ENCODE measurements at places on chromosomes 16 and 17.

- no peak for DNase-seq
These were observed 197.6 kb upstream of the XYLT1 start for GRCh38 chr16:17668386-17668785.

DNA sequence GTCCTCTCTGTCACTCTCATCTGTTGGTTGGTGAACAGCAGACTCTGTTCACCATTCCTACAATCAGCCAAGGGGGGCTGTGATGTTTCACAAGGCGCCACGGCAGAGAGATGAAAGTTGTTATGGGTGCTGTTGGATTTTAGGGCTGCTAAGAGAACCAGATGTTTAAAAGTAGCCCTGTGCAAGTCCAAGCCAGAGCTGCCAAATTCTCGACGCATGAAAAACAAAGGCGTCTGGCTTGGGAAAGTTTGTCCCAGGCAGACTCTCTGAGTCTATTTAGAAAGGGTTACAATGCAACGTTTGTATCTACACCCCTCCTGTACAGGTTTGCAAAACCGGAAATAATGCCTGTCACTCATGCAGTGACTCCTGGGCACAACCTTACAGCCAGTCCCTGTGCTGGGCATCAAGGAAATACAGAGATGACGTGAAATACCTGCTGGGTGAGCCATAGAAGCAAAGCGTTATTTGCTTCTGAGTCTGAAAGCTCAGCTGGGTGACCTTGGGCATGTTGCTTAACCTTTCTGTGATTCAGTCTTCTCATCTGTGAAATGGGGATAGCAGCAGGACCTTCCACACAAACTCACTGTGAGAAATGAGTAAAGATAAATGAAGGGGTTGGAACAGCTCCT lies 74.8 kb downstream of the XYLT1 start:
- DNase-seq: no peak

GRCh38 chr17:68509141-68510057 lies 2.8 kb upstream of the PRKAR1A start:
- no peak for DNase-seq

GRCh38 chr17:18117982-18118975 lies 9.7 kb downstream of the MYO15A start:
- no peak for DNase-seq

GRCh38 chr16:51341204-51341603 lies 190.1 kb upstream of the SALL1 start:
- no peak for DNase-seq

DNA sequence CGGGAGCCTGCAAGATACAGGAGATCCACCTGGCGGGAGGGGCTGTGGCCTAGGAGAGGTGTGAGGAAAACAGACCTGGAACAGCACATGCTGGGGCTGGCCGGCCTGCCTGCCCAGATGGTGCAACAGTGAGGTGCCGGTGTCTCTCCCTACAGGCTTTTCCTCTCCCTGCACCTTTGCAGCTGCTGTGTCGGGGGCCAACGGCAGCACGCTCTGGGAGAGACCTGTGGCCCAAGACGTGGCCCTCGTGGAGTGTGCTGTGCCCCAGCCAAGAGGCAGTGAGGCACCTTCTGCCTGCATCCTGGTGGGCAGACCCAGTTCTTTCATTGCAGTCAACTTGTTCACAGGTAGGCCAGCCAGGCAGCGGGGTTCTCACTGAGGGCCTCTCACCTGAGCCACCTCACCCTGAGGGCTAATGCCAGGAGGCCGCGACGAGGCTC lies 15.9 kb downstream of the RGS11 start:
- DNase-seq: no peak

DNA sequence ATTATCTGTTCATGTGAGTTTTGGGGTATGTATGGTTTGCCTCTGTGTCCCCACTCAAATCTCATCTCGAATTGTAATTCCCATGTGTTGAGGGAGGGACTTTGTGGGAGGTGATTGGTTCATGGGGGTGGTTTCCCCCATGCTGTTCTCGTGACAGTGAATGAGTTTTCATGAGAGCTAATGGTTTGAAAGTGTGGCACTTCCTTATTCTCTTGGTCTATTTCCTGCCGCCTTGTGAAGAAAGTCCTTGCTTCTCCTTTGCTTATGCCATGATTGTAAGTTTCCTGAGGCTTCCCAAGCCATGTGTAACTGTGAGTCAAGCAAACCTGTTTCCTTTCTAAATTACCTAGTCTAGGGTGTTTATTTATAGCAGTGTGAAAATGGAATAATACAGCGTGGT lies 128.1 kb upstream of the HS3ST4 start:
- no peak for DNase-seq

- no peak for DNase-seq
These were observed 11.4 kb downstream of the CAPNS2 start for GRCh38 chr16:55577887-55578286.

DNA sequence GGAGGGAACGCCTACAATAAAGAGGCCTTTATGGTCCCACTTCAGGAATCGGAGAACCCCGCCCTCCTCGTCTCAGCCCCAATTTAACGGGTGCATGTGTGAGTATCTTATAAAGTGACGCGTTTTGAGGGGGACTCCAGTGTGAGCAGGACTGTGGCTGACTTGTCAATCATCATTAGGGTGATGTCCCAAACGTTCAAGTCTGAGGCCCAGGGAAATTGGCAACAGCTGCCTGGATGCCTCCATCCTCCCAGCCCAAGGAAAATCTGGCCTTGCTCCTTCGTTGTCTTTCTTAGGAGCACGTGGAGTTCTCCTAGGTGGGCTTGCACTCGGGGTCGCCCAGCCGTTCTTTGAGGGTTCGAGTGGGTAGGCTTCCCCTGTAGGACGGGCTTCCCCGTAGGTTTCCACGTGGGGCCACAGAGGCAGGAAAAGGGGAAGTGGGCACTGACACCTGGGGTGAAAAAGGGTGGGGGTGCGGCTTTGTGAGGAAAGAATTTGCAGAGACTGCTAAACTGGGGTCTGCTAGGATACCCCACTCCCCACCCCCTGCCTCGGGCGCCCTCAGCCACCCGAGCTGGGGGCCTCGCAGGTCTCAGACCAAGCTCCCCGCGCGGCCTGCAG lies 561 bp upstream of the HERPUD1 start:
- DNase-seq: no peak

- no peak for DNase-seq
These were observed 487.4 kb upstream of the SOX9 start for GRCh38 chr17:71633391-71633849.

GRCh38 chr17:80212511-80212910 lies 7.6 kb downstream of the SGSH start:
- no peak for DNase-seq

DNA sequence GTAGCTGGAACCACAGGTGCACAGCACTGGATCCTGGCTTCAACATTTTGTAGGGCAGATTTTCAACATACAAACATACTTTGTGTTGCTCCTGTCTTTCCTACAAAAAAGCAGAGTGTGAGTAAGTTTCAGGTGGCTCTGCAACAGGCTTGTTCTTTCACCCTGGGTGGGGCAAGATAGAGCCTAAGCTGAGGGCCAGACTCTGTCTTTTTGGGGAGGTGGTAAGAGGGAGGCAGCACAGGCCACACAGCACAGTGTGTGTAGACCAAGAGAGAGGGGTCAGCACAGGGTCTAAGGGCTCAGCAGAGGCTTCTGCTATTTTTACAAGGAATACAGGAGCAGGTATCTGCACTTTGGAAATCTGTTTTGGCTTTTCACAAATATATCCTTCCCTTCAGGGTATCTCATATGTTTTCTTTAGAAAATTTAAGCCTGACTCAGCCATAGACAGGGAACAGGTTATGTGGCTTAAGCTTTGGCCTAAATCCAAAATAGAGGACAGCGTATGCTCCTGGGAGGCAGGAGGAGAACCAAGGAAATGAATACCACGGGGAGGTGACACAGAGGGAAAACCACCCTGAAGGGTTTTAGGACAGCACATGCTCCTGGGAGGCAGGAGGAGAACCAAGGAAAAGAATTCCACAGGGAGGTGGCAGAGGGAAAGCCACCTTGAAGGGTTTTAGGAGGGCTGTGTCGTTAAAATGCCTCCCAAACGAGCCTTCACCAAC lies 21.6 kb downstream of the EMC8 start:
- no peak for DNase-seq

GRCh38 chr16:87829988-87830672 lies 39.2 kb downstream of the SLC7A5 start:
- no peak for DNase-seq

- DNase-seq: no peak
These were observed 13.7 kb upstream of the CD300E start for GRCh38 chr17:74637265-74637664.

GRCh38 chr16:54937671-54938211 lies 7.1 kb downstream of the IRX5 start:
- DNase-seq: no peak

GRCh38 chr17:36816214-36816906 lies 120.9 kb upstream of the LHX1 start:
- DNase-seq: no peak

DNA sequence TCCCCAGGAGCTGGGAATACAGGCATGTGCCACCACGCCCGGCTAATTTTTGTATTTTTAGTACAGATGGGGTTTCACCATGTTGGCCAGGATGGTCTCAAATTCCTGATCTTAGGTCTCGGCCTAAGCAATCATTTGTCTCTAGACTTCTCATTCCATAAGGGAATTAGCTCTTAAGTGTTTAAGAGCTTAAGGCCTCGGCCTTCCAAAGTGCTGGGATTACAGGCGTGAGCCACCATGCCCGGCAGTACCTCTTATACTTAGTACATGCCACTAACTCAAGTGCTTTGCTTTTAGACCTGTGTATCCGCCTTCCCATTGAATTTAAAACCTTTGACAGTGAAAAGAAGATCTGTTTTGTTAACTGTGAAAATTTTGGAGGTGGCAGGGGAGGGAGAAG lies 16.6 kb upstream of the IL21R start:
- no peak for DNase-seq

DNA sequence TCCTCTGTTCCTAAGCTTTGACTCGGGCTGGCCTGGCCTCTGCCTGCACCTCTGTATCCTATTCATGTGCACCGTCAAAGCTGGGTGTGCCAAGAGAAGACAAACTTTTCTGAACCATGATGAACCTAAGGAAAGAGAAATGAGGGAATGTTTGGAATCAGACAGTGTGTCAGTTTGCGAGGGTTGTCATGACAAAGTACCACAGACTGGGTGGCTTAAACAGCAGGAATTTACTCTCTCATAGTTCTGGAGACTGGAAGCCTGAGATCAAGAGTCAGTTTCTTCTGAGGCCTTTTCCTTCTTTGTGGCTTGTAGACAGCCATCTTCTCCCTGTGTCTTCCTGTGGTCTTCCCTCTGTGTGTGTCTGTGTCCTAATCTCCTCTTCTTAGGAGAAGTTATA lies 129.0 kb downstream of the KATNIP start:
- no peak for DNase-seq

- DNase-seq: no peak
These were observed 16.4 kb downstream of the FOXL1 start for GRCh38 chr16:86594721-86595120.

DNA sequence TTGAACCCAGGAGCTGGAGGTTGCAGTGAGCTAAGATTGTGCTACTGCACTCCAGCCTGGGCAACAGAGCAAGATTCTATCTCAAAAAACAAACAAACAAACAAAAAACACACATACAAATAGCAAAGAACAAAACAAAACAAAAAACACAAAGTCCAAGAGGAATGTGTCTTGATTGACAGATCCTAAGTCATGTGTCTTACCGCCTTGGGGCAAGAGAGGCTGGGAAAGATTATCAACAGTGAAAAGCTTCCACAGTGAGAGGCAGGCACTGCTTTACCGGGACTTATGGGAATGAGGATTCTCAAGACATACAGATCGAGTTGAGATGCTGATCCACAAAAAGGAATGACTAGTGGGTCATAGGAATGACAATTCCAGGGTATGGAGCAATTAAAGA lies 62.7 kb upstream of the GAS7 start:
- peak; percentile 50 for DNase-seq

DNA sequence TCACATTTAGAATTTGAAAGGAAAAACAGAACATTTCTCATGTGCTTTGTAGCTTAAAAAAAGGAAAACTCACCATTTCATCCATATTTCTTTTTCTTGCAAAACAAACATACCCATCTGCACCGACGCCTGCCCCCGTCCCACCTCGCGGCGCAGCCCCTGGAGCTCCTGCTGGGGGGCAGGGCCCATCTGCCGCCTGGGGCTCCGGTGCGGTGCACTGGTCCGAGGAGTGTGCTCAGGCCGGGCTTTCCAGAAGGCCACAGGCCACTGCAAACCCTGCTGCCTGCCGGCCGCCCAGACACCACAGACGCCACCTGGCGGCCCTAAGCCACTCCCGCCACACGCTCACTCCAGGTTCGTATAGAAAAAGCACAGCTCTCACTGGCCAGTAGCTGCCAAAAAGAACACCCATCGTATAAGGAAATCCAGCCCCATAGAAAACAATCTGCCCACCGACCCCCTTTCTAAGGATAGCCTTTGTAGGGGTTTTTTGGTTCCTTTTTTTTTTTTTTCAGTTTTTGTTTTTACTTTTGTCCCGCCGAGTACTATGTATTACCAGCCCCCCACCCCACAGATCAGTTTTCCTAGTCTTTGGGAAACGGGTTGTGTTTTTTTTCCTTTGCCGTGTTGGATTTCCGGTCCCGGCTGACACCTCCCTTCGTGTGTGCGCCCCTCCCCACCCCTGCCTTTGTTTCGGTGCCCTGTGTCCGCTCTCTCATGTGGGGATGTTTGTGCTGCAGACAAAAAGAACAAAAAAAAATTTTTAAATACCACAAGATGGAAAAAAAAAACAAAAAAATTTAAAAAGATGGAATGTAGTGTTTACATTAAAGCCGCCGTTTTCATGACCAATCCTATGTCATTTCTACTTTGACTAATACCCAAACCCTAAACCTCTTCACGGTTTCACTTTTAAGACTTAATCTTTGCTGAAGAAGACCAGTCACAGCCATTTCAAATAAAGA lies 68.8 kb downstream of the AMFR start:
- peak; percentile 75 for DNase-seq

GRCh38 chr16:8956265-8957062 lies 7.2 kb downstream of the USP7 start:
- DNase-seq: no peak
